ENCODE measurements at places on chromosomes 13 and 19.

DNA sequence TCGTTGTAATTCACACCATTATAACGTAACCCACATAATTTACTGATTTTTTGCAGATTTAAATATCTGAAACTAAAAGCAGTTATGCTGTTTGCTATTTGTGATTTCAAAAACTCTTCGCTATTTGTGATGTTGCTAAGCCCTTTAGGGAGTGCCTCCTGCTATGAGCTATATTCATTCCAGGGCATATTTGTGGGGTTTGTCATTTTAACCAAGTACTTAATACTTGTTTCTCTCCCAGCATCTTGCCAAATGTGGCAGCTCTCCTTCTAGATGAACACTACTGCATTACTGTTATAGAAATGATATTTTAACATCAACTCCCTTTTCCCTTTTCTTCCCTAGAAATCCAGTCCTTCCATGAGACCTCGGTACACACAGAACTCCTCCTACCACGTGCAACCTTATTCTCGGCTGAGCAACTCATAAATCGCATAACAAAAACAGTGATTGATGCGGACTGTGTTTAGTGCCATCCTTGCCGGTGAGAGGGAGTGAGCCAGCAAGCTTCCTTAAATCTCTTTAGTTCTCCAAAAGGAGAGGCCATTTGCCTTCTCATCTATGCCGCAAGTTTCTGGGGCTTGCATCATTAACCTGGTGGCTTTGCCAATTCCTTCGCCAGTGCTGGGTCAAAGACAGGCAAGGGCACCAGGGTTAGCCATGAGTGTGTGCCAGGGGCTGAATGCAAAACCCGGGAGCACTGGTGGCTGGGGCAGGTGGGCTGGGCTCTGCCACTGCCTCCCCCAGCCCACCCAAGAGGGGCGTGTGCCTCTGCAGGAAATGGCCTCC, 33.4 kb downstream of the RFX2 start:
- peak; percentile 92 for DNase-seq

DNA sequence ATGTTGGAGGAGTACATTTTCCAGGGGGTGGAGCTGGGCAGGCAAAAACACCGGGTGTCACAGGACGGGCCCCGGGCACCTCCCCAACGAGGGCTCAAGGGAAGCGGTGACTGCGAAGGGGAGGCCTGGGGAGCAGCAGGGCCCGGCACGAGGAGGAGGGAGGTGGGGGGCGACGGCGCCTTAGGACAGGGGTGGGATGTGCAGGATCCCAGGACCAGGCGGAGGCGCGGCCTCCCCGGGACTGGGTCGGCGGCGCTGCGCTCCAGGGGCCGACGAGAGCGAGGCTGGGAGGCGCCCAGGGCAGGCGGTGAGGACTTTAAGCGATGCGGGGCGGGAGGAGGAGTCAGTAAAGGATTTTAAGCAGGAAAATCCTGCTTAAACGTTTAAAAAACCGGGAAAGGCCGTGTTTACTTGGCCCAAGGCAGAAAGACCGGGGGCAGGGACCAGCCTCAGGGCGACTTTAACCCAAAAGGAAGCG, 427 bp downstream of the ZNF160 start:
- DNase-seq = peak; percentile 32

GRCh38 chr19:40281381-40282208, 3.5 kb downstream of the AKT2 start:
- DNase-seq = no peak

GRCh38 chr13:112069845-112070251, 2.9 kb downstream of the SOX1 start:
- no peak for DNase-seq

- DNase-seq = no peak
These were observed 42.2 kb upstream of the TSC22D1 start for GRCh38 chr13:44618326-44618725.

DNA sequence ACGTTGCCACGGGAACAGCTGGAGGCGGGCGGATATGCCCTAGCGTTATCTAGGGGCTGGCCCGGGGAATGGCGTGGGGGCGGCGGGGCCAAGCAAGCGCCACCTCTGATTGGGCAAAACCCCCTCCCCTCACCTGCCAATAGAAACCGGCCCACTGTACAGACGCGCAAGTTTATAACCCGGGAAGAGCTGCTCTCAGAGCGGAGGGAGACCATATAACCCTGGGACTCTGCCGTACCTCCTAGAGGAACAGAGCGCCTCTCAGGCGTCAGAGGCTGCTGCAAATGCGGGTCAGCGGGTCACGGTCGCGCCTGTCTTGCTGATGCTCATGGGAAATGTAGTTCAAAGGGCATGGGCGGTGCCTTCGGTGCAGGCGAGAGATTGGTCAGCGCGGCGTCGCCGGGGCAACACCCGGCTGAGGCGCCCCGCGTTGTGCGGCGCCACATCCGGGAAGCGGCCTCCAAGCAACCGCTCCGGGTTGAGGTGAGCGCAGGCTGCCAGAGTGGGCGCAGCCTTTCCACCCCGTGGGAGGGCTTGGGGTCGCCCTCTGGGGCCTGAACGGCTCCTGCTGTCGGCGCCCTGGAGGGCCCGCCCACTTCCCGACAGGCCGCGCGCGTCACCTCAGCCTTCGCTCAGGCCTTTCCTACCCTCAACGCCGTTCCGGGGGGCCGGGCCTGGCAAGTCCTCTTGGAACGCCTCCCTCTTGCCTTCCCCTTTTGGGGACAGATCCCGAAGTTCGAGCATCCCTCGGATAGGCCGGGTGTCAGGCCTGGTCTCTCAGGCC, at the start of gene ZNF446:
ZNF446 (plus strand) TSS at position 639 of the 784 bp plus-strand sequence. CDS start 867 bp downstream, outside the sequence.
- DNase-seq = peak; percentile 97

DNA sequence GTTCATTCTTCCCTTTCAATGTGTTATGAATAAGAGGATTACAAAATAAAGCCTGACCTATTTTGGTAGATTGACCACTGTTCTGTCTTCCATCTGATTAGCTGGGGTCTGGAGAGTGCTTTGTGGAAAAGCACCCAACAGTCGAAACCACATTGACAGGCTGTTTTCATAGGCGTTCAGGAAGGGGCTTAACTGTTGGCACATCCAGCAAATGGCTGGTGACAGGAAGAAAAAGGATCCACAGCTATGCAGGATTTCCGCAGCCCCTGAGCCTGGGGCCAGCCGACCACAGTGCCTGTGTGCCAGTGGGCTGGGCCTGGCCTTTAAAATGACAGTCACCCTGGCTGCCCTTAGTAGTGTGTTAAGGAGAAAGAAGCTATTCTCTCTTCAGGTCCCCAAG, 113.3 kb downstream of the SIPA1L3 start:
- no peak for DNase-seq

DNA sequence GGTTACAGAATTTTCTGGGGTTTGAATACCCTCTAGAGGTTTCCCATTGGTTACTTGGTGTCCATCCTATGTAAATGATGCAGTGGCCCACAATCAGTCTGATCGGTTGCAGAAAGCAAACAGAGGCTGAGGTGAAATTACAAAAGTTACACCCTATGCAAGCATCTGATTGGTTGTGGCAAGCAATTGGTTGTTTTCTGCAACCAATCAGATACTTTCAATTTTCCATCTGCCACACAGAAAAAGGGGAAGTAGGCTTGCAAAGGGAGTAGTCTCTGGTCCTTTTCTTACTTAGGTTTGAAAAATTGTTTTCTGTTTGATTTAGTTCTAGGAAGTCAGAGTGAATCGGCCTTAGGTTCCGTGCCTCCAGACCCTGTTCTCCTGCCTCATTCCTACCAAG, 93.1 kb downstream of the WTIP start:
- no peak for DNase-seq

DNA sequence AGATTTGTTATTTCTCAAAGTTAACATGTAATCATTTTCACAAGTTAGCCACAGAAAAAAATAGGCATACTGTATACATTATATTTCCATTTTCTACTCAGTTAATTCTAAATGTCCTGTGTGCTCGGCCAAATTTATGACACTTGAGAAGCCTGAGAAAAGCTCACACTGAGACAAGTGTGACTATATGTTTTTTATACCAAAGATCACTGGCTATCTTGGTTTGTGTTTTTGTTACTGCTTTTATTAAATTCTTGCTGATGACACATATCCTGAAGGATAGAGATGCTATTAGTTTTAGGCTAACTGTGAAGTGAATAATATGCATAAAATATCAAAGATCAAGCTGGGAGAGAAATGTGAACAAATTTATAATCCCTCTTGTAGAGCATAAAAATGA, 49.3 kb upstream of the IL17D start:
- DNase-seq = peak; percentile 19

DNA sequence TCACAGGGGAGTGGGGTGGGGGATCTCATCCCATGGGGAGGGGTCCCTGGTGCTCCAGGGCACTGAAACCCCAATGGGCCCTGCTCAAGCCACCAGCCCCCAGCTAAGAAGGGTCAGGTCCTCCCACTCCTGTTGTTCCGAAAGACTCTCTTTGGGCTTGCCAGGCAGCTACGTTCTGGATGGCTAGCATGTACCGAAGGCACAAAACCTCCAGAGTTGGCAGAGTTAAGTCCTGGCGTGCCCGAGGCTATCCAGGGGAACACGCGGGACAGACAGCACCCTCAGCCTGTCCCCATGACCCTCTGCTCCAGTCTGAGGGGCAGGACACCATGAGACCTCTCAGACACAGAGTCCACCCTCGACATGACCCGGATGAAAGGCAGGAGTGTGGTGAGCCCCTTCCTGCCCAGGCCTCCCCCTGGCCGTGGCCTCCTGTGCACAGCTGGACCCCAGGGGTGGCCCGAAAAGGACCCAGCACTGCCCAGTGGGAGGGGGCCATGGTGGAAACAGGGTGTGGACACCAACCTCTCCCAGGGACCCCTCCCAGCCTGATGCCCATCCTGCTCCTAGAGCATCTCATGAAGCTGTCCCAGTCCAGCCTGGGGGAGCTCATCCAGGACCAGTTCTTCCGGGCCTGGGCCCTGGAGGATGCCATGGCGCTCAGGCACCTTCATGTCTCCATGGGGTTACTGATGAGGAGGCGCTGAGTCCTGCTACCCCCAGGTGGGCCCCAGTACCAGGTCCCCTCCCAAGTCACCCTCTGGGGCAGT, 53.0 kb upstream of the TPM4 start:
- DNase-seq = no peak

- DNase-seq = no peak
These were observed 24.4 kb upstream of the KCTD15 start for GRCh38 chr19:33772102-33772857.

DNA sequence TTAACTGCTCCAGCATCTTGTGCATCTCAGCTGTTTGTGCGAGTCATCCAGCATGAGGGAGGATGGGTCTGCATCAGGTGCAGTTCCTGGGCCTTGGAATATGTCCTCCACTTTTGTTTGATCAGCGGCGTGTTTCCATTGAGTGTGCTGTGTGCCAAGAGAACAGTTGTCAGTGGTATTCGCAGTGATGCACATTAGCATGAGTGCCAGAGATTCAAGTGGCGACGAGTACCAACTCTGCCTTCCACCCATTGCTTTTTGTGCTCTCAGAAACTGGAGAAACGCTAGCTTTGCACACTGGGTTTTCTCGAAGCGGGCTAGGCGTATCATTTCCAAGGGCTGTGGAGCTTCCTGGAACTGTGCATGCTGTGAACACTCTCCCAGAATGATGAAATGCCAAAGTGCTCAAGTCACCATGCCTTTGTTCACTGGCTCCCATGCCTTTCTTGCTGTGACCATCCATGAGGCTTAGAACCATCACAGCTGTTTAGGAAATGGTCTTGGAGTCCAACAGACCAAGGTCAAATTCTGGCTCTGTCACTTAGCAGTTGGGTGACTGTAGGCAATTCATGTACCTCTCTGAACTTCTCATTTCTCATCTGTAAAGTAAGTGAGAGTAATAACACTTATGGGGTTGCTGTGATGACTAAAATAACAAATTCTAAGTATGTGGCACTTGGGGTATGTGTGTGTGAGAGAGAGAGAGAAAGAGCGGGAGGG, 18.4 kb downstream of the LRCH1 start:
- DNase-seq = no peak

DNA sequence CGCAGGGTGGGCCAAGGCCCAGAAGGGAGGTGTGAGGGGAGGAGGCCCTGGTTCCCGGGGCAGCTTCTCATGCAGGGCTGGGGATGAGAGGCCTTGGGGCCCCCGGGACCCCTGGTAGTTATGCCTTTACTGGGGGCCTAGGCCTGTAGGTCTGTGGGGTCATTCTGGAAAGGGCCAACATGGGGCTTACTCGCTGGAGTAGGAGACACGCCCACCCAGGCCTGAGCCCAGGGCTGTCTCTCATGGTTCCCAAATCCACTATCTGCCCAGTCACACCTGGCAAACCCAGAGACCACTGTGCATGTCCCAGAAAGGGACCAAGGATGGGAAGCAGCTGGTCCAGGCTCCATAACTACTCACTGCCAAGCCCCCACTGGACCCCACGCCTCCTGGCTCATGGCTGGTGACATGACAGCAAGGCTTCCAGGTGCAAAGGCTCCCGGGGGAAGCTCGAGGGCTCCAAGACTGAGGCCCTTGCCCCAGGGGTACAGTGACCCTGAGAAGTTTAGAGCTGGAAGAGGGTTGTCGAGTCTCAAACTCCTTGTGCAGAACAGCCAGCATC, 64.2 kb upstream of the ATP12A start:
- DNase-seq = no peak
